Spinal cord (tissue), 10 donors: ENCODE measurements at places on chromosomes 5 and 9.

DNA sequence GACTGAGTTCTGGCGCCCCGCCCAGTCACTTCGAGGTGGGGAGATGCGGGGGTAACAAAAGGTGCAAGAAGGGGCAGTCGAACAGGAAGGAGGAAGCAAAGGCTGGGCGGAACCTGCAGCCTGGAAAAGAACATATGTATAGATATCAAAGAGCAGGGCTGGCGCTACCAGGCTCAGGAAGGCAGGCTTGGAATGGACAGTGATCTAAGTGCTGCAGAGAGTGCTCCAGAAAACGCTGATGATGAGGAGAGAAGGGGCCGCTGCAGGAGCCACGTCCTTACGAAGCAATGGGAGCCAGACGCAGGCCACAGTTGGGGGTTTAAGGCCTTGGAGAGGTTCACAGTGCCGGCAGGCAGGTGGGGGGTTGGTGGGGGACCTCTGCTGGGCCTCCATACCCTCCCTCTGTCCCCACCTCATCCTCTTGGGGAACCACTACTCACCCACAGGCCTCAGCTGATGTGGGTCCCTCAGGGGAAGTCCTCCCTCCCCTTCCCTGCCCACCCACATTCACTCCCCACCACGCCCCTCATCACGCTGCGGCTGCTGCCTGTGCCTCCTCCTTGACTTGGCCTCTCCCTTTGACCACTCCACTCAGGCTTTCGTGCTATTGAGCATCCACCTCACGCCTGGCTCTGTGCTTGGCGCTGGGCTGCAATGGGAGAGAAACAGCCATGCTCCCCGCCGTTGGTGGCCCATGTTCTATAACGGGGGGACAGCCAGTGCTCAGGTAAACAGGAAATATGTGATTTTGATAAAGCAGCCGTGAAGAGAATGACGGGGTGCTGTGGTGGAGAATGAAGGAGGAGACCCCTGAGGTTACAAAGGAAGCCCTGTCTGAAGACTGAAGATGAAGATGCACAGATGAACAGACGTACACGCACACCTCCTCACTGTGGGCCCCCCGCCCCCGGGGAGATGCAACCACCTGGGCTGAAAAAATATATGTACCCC, 40.5 kb upstream of the RPL26L1 start:
- DNase-seq: no peak

- no peak for DNase-seq
These were observed 49.2 kb downstream of the LIX1 start for GRCh38 chr5:97093193-97093592.

DNA sequence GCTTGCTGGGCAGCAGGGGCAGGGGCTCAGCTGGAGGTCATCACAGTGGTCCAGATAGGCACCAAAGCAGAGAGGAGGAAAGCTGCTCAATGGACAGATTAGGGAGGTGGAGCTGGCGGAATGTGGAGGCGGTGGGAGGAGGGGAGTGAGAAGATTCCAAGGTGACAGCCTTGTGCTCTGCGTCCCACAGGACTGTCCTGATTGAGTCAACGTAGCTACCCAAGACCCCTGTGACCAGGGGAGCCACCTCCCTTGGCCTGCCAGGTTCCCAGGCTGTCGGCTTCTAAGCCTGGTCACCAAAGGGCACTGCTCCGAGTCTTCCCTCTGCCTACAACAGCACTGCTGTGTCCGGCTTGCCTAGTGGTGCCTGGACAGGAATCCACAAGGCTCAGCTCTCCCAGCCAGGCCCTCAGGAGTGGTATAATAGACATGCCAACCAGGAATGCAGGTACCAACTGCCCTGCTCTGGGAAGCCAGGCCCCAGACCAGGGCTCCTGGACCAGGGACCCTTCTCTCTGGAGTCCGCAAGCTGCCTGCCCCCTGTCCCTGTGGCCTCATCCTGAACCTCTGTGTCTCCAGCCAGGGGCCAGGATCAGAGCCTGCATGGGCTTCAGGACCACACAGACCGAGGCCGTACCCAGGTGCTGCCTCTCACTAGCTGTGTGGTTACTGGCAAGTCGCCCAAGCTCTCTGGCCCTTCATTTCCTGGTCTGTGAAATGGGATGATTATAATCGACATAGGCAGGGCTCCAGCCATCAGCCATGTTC, 67.9 kb downstream of the STK10 start:
- DNase-seq: no peak

DNA sequence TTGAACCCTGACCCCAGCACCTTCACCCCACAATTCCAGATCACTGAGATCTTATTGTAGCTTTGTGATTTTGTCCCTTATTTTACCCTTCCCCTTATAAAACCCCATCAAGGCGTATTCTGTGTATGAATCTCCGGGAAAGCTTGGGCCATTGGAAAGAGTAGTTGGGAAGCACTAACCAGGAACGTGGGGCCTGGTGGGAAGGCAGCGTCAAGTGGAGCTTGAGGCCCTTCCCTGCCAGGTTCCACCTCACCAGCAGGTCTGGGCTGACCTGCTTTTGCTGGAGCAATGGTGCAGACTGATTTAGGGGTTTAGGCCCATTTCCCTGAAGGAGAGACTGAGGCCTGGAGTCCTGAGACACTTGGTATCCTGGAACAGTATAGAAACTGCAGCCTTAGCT, 9.3 kb downstream of the PHF2 start:
- DNase-seq: no peak

DNA sequence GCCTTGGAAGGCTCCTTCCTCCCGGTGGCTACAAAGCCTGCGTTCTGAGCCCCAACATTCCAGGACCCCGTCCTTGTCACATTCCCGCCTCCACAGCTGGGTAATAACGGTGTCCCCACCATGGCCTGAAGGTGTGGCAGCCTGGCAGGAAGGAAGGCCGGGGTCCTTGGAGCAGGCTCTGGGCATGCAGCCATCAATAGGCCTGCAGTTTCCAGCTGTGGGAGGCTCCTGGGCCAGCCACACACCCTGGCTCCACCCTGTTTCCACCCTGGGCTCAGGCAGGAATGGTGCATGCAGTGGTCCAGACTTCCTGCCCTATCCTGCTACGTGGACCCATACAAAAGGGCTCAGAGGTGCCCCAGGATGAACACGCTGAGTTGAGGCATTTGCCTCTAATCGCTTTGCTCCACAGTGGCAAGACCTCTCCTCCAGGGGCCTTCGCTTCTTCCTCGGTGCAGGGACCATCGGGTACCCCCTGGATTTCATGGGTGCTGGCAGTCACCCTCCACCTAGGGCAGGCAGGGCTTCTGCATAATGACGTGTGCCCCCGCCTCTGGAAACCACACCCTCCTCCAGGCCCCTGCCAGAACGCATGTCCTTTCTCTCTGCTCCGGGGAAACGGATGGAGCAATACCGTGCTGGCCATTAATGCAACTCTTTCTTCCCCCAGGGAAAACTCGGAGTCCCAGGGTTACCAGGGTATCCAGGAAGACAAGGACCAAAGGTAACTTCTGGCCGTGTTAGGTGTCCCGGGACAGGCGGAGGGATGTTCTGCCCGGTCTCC, 95.1 kb upstream of the FCN2 start:
- DNase-seq: no peak

- no peak for DNase-seq
These were observed 15.1 kb downstream of the AUH start for GRCh38 chr9:91346644-91347043.
